ENCODE measurements at places on chromosomes 11 and 22.

DNA sequence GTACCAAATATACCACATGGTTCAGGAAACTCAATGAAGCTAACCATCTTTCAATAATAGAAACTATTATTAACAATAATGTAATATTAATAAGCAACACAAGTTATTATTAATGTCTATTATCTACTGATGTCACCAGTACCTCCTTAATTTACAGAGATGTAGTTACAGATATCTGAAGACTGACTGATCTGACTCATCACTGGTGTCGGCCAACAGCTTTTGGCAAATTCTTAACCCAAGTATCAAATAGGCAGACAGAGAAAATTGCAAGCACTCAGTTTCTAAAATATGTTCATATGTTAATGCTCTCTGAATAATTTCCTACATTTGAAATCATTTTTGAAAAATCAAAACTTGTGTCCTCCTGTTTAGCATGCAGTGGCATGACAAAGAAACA is 100.4 kb upstream of the DDI1 start:
- DNase-seq: no peak

GRCh38 chr11:131889146-131889577 is 518.7 kb downstream of the NTM start:
- no peak for DNase-seq

DNA sequence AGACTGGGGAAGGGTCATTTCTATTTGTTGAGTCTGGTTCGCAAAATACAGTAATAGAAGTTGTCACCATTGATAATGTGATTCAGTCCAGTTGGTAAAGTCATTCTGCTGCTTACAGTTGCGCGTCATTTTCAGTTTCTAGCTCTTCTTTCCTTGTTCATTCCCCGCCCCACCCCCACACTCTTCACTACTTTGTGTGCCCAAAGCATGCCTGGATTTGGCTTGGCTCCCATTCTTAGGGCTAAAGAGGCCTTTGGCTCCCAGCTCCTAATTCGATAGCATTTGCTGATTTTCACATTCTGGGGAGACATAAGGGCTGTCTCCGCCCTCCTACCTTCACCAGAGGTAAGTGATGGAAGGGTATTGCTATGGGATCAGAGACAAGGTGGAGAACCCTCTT is 43.0 kb downstream of the CECR2 start:
- no peak for DNase-seq

GRCh38 chr11:130531061-130531460 is 82.6 kb downstream of the ADAMTS15 start:
- no peak for DNase-seq

GRCh38 chr11:131095511-131096185 is 179.4 kb upstream of the SNX19 start:
- no peak for DNase-seq

DNA sequence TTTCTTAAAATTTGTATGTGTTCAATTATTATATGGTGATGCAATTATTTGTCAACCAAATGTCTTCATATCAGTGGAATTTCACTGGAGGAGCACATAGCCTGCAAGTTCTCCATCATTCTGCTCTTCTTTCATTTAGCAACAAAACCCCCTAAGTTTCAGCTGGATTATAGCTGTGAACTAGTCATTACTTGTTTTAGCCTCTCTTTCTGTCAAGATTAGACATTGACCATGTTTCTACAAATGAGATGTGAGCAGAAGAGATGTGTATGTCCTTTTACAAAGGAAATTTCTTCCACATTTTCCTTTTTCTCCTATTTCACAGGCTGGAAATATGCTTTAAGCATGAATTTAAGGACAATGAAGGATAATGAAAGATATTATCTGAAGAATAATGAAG is 9.2 kb upstream of the NOX4 start:
- DNase-seq: no peak

DNA sequence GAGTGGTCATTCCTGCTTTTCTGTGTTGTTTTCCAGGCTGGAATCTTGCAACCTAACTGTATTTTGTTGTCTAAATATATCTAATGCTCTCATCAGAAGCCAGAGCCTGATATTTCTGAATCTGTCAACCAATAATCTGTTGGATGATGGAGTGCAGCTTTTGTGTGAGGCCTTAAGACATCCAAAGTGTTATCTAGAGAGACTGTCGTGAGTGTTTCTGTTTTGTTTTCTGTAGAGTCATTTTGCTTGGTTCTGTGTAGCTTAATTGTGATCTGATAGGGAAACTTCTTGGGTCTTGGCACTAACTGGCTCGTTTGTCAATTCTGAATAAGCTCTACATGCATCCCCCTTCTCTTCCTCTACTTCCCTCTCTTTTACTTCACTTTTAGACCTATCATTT is 31.2 kb upstream of the RBMXL2 start:
- no peak for DNase-seq
